ENCODE measurements at places on chromosomes 3 and 15.

GRCh38 chr3:12541625-12542024, 3.7 kb downstream of the MKRN2OS start:
- no peak for DNase-seq

DNA sequence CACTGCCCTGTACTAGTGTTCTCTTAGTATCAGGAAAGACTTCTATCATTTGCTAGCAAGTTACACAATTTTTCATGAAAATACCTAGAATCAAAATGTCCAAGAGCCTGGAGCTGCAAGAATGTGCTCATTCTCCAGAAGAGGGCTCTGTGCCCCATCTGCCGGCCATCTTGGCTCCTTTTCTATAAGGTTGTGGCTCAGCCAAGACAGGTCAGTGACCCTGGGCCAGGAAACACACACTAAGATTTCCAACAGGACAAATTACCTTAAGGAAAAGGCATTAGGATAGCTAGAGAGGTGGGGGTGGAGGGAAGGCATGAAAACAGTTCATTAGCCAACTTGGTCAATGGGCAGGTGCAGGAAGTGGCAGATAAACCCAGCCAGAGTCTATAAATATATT, 20.7 kb downstream of the TIMP4 start:
- DNase-seq = peak; percentile 25

- no peak for DNase-seq
These were observed 241.6 kb downstream of the NLGN1 start for GRCh38 chr3:173639098-173639497.

DNA sequence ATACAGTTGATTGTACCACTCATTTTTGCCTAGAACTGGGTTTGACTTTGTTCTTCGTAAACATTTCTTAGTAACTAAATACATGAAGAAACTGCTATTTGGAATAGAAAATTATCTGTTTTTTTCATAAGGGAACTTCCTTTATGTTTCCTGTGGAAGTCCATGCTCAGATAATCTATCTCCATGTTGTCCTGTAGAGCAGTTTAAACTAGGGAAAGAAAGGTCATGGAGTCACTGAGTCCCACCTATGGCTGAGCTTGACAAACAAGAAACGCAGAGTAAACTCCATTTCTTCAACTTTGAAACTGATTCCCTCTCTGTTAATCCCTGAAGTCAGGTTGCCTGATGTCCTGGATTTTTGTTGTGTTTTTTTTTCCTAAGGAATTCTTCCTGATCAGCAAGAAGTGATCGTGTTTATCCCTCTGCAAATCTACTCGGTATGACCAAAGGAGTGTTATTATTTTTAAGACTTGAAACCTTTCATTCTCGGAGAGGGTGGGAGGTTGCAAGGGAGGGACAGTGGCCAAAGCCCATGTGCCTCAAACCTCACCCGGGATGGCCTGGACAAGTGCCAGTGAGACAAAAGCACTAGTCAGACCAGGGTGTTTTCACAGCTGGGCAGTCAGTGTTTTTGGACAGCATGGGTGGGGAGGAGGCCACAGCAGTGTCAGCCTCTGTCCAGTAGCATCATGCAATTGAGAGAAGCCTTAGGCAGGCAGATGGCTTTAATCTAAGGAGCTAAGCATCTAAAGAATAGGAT, 129.8 kb upstream of the PHLDB2 start:
- DNase-seq = no peak

GRCh38 chr15:90173372-90173771, 27.8 kb upstream of the SEMA4B start:
- DNase-seq = no peak

- DNase-seq = no peak
These were observed 30.7 kb downstream of the LRTM1 start for GRCh38 chr3:54897028-54897711.

All from stimulated activated naive CD8-positive, alpha-beta T cell treated with anti-CD3 and anti-CD28 coated beads, Interleukin-15, amount 100 ng/mL, for 72 hours (primary cell).